Endodermal cell (in vitro differentiated cells): ENCODE measurements at places on chromosomes 16 and 17.
A peak's percentile ranks its signal among the peaks of the same experiment; 100 is the strongest.

- H3K4me3 ChIP-seq, result no peak overlapping the region
- H3K27ac ChIP-seq, result no peak overlapping the region
- H3K4me1 ChIP-seq, result peaks cover 5% of the 10 kb centered on the region
- H3K36me3 ChIP-seq, result no peaks in the 10 kb centered on the region
Observed at GRCh38 chr17:46894476-46895151, 28.3 kb upstream of the GOSR2 start.

DNA sequence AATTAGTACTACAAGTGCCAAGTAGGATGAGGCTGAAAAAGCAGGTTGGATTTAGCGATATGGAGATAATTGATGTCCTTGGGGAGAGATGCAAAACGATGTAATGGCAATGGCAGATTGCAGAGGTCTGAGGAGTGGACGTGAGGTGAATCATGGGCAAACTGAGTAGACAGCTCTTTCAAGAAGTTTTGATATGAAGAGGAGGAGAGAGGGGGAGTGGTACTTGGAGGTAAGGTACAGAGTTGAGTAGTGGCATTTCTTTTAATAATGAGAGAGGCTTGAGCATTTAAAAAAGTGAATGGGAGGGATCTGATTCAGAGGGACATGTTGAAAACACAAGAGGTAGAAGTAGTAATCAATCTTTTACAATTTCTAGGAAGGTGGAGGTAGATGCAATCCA lies 17.7 kb upstream of the VPS4A start:
- no peak for DNase-seq
- H3K27ac ChIP-seq, result no peak overlapping the region
- H3K4me1 ChIP-seq, result no peaks in the 10 kb centered on the region
- no peak overlapping the region for H3K4me3 ChIP-seq

- no peak overlapping the region for H3K4me3 ChIP-seq
- H3K27me3 ChIP-seq, result no peaks in the 10 kb centered on the region
- H3K27ac ChIP-seq, result no peak overlapping the region
- DNase-seq, result no peak
- H3K4me1 ChIP-seq, result peaks cover 16% of the 10 kb centered on the region
Observed at GRCh38 chr17:59396134-59396826, 64.8 kb downstream of the YPEL2 start.

DNA sequence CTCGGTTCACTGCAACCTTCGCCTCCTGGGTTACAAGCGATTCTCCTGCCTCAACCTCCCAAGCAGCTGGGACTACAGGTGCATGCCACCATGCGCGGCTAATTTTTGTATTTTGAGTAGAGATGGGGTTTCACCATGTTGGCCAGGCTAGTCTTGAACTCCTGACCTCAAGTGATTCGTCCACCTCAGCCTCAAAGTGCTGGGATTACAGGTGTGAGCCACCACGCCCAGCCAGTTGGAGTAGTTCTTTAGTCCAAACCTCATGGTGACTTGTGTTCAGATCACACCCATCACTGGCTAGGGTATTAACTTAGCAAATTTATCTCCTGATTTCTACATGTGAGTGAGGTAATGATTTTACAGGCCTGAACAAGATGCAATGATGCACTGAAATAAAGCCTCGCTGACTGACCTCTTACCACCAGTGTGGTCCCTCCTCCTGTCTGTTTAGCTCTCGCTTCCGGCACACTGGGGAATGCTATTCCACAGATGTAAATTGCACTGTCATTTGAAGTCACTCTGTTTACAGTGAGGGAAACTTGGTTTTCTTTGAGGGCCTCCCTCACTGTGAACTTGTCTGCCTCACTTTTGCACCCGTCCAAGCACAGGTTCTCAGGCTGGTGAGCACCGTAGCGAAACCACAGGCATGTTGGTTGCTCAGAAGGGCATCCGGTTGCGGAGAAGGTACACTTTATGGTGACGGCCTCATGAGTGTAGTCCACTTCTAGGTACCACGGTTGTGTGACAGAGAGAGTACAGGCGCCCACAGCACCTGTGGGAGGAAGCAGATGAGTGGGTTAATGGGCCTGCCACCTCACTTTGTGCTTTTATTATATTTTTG lies 5.5 kb downstream of the IGSF6 start:
- DNase-seq, result no peak
- H3K36me3 ChIP-seq, result peaks cover 3% of the 10 kb centered on the region
- H3K4me3 ChIP-seq, result no peak overlapping the region
- peaks cover 3% of the 10 kb centered on the region for H3K4me1 ChIP-seq
- H3K27me3 ChIP-seq, result no peaks in the 10 kb centered on the region
- no peak overlapping the region for H3K27ac ChIP-seq

GRCh38 chr17:38541281-38541680 lies 64.5 kb downstream of the SRCIN1 start:
- no peak overlapping the region for H3K27ac ChIP-seq
- no peak overlapping the region for H3K4me3 ChIP-seq
- DNase-seq, result no peak
- H3K36me3 ChIP-seq, result no peaks in the 10 kb centered on the region
- no peaks in the 10 kb centered on the region for H3K27me3 ChIP-seq
- no peaks in the 10 kb centered on the region for H3K4me1 ChIP-seq

GRCh38 chr16:50280932-50281331 lies 14.6 kb downstream of the ADCY7 start:
- no peaks in the 10 kb centered on the region for H3K36me3 ChIP-seq
- no peak overlapping the region for H3K4me3 ChIP-seq
- peaks cover 5% of the 10 kb centered on the region for H3K4me1 ChIP-seq
- DNase-seq, result no peak

GRCh38 chr16:83552228-83552627 lies 255.6 kb upstream of the HSBP1 start:
- H3K4me3 ChIP-seq, result no peak overlapping the region
- H3K27me3 ChIP-seq, result no peaks in the 10 kb centered on the region
- peaks cover 7% of the 10 kb centered on the region for H3K4me1 ChIP-seq
- H3K27ac ChIP-seq, result no peak overlapping the region
- H3K36me3 ChIP-seq, result no peaks in the 10 kb centered on the region
- DNase-seq, result no peak

- H3K27ac ChIP-seq, result no peak overlapping the region
- H3K4me1 ChIP-seq, result no peaks in the 10 kb centered on the region
- H3K4me3 ChIP-seq, result no peak overlapping the region
Observed at GRCh38 chr16:57131351-57131970, 39.1 kb downstream of the CPNE2 start.

GRCh38 chr16:4522051-4522581 lies 16.5 kb downstream of the CDIP1 start:
- no peak for DNase-seq
- H3K4me3 ChIP-seq, result no peak overlapping the region
- no peaks in the 10 kb centered on the region for H3K36me3 ChIP-seq
- H3K4me1 ChIP-seq, result no peaks in the 10 kb centered on the region
- no peaks in the 10 kb centered on the region for H3K27me3 ChIP-seq

GRCh38 chr16:87173294-87173893 lies 143.8 kb downstream of the C16orf95 start:
- no peak overlapping the region for H3K27ac ChIP-seq
- no peaks in the 10 kb centered on the region for H3K27me3 ChIP-seq
- no peaks in the 10 kb centered on the region for H3K36me3 ChIP-seq
- H3K4me3 ChIP-seq, result no peak overlapping the region
- H3K4me1 ChIP-seq, result no peaks in the 10 kb centered on the region
- DNase-seq, result no peak

DNA sequence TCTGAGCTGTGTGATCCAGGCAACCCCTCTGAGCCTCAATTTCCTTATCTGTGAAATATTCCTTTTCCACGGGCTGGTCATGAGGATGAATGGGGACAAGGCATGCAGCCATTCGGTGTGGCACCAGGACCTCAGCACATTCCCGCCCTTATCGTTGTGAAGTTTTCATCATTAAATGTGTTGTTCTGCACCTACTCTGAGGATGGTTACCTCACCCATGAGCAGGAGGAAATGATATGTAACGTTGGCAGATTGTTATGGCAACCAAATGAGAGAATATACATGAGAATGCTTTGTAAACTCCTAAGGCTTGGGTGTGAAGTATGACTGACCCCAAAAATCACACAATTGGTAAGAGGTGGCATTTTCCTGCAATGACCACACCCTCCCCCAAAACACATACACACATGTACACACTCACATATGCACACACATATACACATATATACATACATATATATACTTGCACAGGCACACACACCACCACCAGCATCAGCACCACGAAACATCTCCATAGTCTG lies 39.5 kb downstream of the SMARCE1 start:
- H3K36me3 ChIP-seq, result no peaks in the 10 kb centered on the region
- H3K4me3 ChIP-seq, result no peak overlapping the region
- H3K27me3 ChIP-seq, result no peaks in the 10 kb centered on the region
- no peak overlapping the region for H3K27ac ChIP-seq
- H3K4me1 ChIP-seq, result no peaks in the 10 kb centered on the region

- no peaks in the 10 kb centered on the region for H3K4me1 ChIP-seq
- H3K27me3 ChIP-seq, result no peaks in the 10 kb centered on the region
- no peak overlapping the region for H3K27ac ChIP-seq
- no peak overlapping the region for H3K4me3 ChIP-seq
Observed at GRCh38 chr16:59567496-59567895, 833.4 kb upstream of the GOT2 start.

DNA sequence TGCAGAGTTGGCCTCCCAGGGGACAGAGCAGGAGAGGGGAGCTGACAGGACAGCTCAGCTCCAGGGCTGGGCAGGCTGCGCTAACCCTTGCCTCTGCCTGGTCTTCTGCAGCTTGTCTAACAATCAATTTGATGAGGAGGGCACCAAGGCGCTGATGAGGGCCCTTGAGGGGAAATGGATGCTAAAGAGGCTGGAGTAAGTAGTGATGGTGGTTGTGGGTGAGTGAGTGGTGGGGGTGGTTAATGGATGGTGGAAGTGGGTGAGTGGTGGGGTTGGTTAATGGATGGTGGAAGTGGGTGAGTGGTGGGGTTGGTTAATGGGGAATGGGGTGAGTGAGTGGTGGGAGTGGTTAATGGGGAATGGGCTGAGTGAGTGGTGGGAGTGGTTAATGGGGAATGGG lies 22.0 kb upstream of the CPNE2 start:
- H3K27me3 ChIP-seq, result no peaks in the 10 kb centered on the region
- no peak overlapping the region for H3K27ac ChIP-seq
- no peak overlapping the region for H3K4me3 ChIP-seq
- DNase-seq, result no peak
- no peaks in the 10 kb centered on the region for H3K4me1 ChIP-seq
- H3K36me3 ChIP-seq, result no peaks in the 10 kb centered on the region

GRCh38 chr17:58352596-58353388 lies 791 bp upstream of the SUPT4H1 start:
- peak overlapping the region; percentile 72 for H3K27ac ChIP-seq
- DNase-seq, result peak; percentile 90
- peaks cover 22% of the 10 kb centered on the region for H3K36me3 ChIP-seq
- H3K4me1 ChIP-seq, result no peaks in the 10 kb centered on the region
- no peaks in the 10 kb centered on the region for H3K27me3 ChIP-seq
- peak overlapping the region; percentile 88 for H3K4me3 ChIP-seq

- peak; percentile 45 for DNase-seq
- H3K36me3 ChIP-seq, result no peaks in the 10 kb centered on the region
- no peak overlapping the region for H3K4me3 ChIP-seq
- peaks cover 5% of the 10 kb centered on the region for H3K4me1 ChIP-seq
Observed at GRCh38 chr17:74132354-74132753, 71.1 kb upstream of the RPL38 start.

- H3K4me1 ChIP-seq, result no peaks in the 10 kb centered on the region
- H3K27ac ChIP-seq, result no peak overlapping the region
- no peaks in the 10 kb centered on the region for H3K36me3 ChIP-seq
- peaks cover 28% of the 10 kb centered on the region for H3K27me3 ChIP-seq
- no peak overlapping the region for H3K4me3 ChIP-seq
Observed at GRCh38 chr17:70119983-70120382, 45.0 kb downstream of the KCNJ16 start.

- H3K27ac ChIP-seq, result no peak overlapping the region
- no peak overlapping the region for H3K4me3 ChIP-seq
- H3K36me3 ChIP-seq, result no peaks in the 10 kb centered on the region
- no peaks in the 10 kb centered on the region for H3K4me1 ChIP-seq
Observed at GRCh38 chr16:47617732-47618131, 156.6 kb downstream of the PHKB start.

- no peaks in the 10 kb centered on the region for H3K27me3 ChIP-seq
- no peak for DNase-seq
- no peak overlapping the region for H3K4me3 ChIP-seq
- no peaks in the 10 kb centered on the region for H3K4me1 ChIP-seq
- peaks cover 2% of the 10 kb centered on the region for H3K36me3 ChIP-seq
Observed at GRCh38 chr16:12677502-12677901, 126.2 kb downstream of the CPPED1 start.

GRCh38 chr16:80006241-80007215 lies 406.0 kb upstream of the MAF start:
- no peak overlapping the region for H3K4me3 ChIP-seq
- no peaks in the 10 kb centered on the region for H3K36me3 ChIP-seq
- no peak overlapping the region for H3K27ac ChIP-seq
- DNase-seq, result no peak
- H3K27me3 ChIP-seq, result peaks cover 35% of the 10 kb centered on the region
- H3K4me1 ChIP-seq, result peaks cover 4% of the 10 kb centered on the region

DNA sequence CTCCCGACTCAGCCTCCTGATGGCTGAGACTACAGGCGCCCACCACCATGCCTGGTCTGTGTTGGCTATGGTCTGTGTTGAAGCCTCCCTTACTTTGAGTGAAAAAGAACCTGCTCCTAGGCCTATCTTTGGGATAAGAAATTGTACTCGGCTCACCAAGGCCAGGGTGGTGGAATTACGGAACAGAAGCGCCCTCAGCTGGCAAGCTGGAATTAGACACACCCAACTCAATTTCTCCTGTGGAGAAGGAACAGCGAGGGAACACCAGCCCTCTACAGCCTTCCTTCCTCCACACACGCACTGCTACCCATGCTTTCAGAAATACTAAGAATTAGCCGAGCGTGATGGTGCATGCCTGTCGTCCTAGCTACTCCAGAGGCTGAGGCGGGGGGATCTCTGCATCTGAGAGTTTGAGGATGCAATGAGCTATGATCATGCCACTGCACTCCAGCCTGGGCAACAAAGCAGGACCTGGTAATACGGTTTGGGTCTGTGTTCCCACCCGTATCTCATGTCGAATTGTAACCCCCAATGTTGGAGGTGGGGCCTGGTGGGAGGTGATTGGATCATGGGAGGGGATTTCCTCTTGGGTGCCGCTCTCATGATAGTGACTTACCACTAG lies 40.1 kb upstream of the RBBP6 start:
- peak; percentile 92 for DNase-seq
- no peak overlapping the region for H3K27ac ChIP-seq
- H3K4me1 ChIP-seq, result no peaks in the 10 kb centered on the region
- H3K27me3 ChIP-seq, result no peaks in the 10 kb centered on the region
